ENCODE measurements at places on chromosomes 11 and 22.

DNA sequence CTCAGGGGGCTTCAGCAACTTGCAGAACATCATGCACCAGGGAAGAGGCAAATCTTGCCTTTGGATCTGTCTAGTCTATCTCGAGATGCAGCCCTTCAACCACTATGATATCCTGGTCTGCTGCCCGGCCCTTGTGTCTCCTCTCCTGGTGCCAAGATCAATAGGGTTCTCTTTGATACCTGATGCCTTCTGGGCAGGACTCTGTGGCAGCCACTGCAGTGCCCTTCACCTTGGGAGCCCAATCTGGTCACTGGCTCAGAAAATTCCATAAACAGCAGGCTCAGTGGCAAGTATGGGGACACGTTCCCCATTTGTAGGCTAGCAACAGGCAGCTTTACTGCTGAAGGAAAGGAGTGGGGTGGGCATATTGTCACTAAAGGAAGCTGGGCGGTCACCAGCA is 23.4 kb downstream of the SYN3 start:
- DNase-seq: no peak

- DNase-seq: no peak
These were observed 30.5 kb downstream of the LRRC10B start for GRCh38 chr11:61539006-61539405.

- peak; percentile 50 for DNase-seq
These were observed 36.0 kb upstream of the LDLRAD3 start for GRCh38 chr11:35907648-35908431.

GRCh38 chr22:26756675-26757293 is 99.4 kb downstream of the MIAT start:
- peak; percentile 78 for DNase-seq

DNA sequence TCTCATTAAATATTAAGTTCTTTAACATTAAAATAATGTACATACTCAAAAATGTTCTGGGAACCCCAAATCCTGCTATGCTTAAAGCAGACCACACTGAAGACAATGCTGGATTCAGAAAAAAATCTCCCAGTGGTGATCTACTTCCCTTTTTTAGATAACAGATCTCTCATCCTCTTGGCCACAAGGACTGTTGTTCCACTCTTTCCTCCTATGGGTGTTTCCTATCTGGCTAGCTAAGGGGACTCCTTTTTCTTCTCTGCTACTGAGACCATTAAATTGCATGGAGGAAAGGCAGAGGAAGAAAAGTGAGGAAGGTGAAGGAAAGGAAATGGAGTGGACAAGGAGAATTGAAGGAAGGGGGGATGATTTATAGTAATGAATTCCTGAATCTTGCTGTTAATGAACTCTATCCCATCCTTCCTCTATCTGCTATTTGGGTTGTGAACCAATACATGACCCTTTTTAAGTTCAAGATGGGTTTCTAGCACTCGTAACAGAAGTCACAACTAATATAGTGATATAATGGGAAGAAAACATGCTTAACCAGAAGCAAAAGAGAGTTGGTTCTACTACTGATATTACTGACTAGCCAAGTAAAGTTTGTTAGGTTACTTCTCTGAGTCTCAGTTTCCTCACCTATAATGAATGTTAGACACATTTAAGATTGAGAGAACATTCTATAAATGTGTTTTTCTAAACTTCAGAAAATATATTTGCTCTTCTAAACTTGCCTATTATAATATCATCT is 53.2 kb downstream of the PIK3C2A start:
- DNase-seq: no peak

GRCh38 chr11:26243426-26243825 is 88.5 kb upstream of the ANO3 start:
- no peak for DNase-seq

- DNase-seq: no peak
These were observed 52.4 kb upstream of the SHISAL1 start for GRCh38 chr22:44365191-44365590.

DNA sequence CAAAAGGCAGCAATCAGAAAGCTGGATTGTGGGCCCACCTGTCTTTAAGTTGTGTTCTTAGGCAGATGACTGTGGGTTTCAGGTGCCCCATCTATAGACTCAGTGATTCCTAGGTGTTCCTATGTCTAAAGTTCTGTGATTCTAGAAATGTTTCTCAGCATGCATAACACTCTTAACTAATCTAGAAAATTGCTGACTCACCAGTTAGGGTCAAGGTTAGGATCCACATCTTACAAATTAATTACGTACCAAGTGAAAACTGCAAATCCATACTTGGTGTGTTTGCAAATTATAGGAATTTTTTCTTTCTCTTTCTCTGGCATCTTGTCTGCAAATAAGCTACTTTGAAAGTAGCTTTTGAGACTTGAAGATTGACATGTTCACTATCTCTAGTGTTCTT is 7.7 kb downstream of the CECR2 start:
- DNase-seq: no peak

- no peak for DNase-seq
These were observed 29.7 kb upstream of the PRODH start for GRCh38 chr22:18965526-18966421.

GRCh38 chr11:117701781-117702180 is 95.2 kb downstream of the DSCAML1 start:
- no peak for DNase-seq

DNA sequence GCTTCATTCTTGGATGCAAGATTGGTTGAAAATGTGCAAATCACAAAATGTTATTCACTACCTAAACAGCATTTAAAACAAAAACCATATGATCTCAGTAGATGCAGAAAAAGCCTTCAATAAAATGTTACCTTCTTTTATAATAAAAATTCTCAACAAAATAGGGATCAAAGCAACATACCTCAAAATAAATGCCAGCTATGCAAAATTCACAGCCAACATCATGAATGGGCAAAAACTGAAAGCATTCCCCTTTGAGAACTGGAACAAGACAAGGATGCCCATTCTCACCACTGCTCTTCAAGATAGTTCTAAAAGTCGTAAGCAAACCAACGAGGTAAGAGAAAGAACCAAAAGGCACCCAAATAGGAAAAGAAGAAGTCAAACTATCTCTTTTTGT is 2.0 kb downstream of the OR5AK2 start:
- no peak for DNase-seq

DNA sequence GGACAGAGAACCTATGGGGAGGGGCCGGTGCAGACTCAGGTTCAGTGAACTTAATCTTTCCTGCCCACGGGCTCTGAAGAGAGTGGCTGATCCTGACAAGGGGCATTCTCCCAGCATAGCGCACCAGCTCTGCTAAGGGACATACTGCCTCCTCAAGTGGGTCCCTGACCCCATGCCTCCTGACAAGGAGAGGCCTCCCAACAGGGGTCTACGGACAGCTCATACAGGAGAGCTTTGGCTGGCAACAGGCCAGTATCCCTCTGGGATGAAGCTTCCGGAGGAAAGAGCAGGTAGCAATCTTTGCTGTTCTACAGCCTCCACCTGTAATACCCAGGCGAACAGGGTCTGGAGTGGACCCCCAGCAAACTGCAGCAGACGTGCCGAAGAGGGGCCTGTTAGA is 394.0 kb downstream of the LRRC4C start:
- no peak for DNase-seq

DNA sequence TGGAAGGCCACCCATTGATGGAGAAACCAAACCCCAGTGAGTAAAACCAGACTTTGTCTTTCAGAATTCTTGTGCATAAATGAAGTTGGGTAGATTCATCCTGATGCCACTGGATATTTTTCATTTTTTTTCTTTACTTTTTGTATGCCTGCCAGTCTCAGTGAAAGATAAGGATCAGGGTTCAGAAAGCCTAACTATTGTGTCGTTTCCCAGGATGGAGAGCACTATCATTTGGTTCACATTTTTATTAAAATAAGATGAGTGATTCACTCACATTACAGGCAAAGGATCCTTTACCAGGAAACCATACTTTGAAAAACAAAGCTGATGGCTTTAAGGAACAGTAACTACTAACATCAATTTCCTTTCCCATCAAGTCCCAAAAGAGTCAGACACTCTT is 52.0 kb downstream of the ARFGAP2 start:
- DNase-seq: no peak

DNA sequence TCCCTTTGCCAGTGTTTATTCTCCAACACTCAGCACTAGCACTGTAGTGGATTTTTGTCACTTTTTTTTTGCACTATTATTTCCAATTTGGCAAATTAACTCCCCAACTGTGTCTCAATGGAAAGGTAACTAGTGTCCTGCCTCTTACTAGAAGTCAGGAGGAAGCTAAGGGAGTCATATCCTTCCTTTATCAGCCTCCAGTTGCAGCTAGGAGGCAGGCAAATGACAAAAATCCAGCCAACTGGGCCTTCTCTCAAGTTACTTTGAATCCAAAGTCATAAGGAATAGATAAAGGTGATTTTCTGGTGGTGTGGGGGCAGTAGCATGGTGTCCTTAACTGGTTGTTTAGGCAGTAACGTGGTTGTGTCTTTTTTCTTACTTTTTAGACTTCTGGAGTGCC is 15.6 kb upstream of the P4HA3 start:
- DNase-seq: no peak

- no peak for DNase-seq
These were observed 24.0 kb upstream of the SMIM38 start for GRCh38 chr11:69131644-69132300.

DNA sequence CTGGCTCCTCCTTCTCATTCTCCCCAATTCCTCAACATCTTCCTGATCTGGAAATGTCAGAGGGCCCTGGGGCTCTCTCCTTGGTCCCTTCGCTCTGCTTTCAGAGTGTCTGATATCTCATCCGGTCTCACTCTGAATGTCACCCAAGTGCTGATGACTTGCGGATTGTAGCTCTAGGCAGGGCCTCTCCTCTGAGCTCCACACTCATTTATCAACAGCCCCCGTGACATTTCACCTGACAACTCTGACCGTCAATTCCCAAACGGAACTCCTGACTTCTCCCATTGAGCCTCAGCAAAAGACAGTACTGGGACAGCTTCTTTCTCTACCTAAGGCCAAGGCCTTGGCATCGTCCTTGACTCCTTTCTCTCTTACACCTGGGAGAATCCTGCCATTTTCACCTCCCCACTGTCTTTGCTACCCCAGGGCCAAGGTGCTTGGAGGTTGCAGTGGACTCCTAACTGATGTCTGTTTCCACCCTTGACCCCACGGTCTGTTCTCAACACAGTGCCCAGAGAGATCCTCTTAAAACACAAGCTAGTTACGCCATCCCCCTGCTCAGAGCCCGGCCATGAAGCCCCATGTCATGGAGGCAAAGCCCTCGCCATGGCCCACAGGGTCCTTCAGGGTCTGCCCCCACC is 57.5 kb upstream of the THY1 start:
- no peak for DNase-seq

- no peak for DNase-seq
These were observed 1408.8 kb downstream of the BRD1 start for GRCh38 chr22:48418831-48419230.

- DNase-seq: no peak
These were observed 30.8 kb downstream of the RSPH14 start for GRCh38 chr22:23110922-23111527.

DNA sequence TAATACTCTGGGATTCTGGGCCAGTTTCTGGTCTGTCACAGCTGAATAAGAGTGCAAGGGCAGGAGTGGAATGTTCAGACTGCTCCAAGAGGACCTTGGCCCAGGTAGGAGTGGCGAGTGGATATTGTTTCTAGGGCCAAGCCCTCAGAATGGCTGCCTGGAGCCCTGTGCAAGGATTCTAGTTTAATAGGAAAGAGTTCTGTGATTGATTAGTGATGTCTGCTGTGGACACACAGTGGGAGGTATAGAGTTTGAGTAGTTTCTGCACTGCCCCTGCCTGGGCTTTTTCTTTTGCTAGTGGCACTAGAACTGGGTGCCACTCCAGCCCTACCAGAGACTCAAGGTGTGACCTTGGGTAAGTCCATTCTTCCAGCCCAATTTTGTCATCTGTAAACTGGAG is 9.7 kb upstream of the MPPED1 start:
- DNase-seq: no peak

DNA sequence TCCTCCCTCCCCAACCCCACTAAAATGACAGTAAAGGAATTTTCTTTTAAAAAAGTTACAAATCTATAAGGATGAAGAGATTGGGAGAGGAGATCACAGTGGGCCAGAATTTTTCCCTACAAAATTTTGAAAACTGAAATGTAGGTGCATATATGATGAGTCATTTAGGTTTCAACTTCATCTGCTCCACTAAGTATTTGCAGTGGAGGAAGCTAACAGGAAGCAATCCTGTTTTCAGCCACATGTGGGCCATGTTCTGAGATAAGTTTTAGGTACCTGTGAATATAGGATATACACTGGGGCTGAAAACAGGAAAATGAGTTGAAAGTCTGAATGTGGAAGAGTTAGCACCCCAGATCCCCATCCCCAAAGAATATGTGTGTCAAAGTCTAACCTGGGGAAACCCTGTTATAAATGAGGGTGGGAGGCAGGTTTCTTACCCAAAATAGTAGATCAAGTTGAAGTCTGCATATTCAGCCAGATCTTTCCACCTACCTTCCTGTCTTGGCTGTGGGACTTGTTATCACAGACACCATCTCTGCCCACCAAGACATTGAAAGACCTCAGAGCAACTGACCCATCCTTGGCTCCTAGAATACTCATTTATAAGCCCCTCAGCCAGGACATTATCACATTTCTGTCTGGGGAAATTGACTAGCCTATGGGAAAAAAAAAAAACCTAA is 87.3 kb downstream of the PACS1 start:
- DNase-seq: peak; percentile 30

GRCh38 chr11:58739725-58740430 is 8.1 kb upstream of the GLYAT start:
- DNase-seq: no peak

DNA sequence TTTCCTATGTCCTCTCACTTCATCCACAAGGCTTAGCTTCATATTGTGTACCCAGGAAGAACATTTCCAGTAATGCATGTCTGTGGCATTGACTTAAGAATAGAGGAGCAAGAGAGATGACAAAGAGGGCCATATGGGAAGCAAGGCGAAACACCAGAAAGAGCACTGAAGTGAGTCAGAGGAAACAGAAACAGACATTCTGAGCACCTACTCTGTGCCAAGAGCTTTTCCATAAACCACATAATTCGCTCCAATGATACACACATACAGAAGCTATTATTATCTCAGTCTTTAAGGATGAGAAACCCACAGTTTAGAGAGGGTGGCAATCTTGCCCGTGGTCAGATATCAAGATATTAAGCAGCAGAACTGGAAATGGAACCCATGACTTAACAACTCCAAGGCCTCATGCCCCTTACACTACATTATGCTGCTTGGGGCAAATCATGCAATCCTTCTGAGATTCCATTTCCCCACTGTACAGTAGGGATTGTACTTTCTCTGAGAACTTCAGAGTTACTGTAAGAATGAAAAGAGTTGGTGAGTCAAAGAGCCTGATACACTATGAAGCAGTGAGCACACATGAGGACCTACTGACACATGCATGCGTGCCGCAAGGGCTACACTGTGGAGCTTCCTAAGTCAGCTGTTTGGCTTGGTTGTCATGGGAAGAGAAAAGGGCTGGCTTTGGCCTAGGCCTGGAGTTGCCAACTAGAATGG is 126.6 kb downstream of the KCNC1 start:
- DNase-seq: no peak

GRCh38 chr11:95305705-95306104 is 74.7 kb upstream of the SESN3 start:
- DNase-seq: no peak
